ENCODE measurements at places on chromosomes 4 and X. TPM values are rescaled to one million over a fixed set of nuclear protein-coding genes. Genes with fewer than 3 reads are reported as not detected.
A peak's percentile ranks its signal among the peaks of the same experiment; 100 is the strongest.

GRIA3 gene
- total RNA-seq: 14.8 TPM

DNA sequence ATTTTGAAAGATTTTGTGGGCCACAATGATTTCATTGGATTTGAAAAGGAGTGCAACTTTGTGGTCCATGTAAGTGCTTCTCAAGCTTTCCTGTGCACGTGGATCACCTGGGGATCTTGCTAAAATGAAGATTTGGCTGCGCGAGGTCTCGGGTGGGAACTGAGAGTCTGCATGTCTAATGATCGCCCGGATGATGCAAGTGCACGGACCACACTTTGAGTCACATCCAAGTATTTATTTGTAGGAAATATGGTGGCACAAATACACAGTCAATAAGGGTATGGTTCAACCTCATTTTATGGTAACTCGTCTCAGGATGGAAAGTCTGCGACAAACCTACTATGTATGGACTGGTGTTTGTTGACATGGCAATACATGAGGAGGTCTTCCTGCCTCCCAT lies 899 bp downstream of the BMX start:
- DNase-seq: no peak

DNA sequence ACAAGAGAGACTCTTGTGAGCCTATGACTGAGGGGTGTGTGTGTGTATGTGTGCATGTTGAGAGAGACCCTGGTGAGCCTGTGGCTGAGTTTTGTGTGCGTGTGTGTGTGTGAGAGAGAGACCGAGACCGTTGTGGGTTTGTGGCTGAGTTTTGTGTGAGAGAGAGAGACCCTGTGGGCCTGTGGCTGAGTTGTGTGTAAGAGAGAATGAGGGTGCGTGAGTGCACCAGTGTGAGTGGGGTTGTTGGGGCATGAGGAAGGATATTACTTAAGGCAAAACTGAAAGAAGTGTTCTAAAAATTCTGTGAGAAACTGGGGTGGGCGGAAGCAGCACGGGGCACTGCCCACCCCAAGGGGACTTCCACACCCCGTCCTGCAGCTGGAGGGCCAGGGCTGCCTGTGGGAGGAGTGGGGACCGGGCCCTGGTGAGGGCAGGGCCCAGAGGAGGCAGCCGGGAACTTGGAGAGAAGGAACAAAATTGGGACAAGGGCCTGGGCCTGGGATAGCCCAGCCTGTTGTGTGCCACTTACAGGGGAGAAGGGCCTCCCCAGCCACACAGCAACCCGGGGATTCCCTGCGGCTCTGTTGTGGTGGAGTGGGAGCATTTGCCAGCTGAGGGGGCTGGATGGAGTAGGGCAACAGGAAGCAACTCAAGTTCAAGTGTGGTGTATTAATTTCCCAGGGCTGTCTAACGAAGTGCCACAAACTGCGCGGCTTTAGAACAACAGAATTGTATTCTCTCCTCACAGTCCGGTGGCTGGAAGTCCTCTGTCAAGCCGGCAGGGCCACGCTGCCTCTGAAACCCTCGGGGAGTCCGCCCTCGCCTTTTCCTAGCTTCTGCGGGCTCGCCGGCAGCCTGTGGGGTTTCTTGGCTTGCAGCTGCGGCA lies 22.1 kb downstream of the TMEM131L start:
- no peak for DNase-seq

GRCh38 chr4:145945431-145946155 lies 7.0 kb upstream of the ZNF827 start:
- no peak for DNase-seq

DNA sequence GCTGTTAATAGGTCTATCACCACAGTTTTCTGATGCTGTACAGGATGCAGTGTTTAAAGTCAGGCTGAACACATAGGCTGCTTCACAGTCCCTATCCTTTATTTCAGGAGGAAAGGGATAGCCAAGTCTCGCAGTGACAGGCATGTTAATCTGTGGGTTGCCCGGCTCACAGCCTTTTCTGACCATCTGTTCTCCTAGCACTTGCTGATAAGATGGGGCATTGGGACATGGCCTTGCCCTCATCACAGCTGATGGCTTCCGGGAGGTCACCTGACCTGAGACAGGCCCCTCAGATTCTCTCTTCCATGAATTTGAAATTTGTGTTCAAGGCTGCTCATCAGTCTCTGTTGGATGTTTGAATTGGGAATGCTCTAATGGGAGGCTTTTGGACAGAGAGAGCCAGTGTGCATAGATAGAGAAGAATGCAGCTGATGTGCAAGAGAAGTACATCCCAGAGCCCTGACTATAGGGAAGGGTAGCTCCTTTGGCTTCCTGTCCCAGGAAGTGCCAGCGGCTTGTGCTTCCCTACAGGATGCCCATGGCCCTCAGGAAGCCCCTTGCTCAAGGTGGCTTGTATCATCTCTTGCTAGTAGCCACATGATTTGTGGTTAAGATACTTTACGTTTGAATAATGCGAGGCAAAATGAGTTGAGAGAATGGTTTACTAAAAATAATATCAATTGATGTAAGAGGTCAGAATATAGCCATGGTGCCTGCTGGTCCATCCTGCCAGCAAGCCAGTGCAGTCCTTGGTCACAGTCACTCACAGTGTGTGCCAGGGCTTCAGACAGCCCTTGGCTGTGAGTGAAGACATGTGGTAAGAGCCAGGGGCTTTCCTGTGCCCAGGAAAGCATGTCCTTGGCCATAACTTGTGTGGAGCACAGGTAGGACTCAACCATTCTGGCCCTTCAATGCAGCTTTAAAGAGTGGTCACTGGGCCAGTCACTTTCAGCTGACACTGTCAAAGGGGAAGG lies 88.6 kb downstream of the TSPAN7 start:
- DNase-seq: no peak

DNA sequence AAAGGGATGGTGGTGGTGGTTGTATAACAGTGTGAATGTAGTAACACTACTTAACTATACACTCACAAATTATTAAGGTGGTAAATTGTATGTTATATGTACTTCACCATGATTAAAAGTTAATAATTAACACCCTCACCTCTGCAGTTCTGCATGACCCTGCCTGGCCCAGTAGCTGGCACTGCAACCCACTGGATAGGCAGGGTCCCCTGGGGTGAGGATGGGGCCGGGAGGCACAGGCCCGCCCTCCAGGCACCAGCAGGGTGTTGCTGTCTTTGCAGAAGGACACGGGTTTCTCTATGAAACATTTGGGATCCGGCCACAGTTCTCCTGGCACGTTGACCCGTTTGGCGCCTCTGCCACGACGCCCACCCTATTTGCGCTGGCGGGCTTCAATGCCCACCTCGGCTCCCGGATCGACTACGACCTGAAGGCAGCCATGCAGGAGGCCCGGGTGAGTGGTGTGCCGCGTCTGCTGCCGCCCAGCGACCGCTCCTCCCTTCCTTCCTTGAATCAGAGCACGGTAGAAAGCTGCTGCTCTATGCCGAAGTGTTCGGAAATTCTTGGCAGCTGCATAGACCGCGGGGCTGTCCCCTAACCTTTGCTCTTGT lies 11.8 kb downstream of the MAN2B2 start:
- no peak for DNase-seq

- no peak for DNase-seq
Observed at GRCh38 chr4:123517176-123517575, 120.6 kb downstream of the SPRY1 start.

- no peak for DNase-seq
Observed at GRCh38 chr4:173442223-173442932, 43.5 kb upstream of the SCRG1 start.

GRCh38 chr4:40857956-40858355 lies 108.2 kb downstream of the NSUN7 start:
- no peak for DNase-seq

SLITRK4 gene
- not detected for total RNA-seq

DNA sequence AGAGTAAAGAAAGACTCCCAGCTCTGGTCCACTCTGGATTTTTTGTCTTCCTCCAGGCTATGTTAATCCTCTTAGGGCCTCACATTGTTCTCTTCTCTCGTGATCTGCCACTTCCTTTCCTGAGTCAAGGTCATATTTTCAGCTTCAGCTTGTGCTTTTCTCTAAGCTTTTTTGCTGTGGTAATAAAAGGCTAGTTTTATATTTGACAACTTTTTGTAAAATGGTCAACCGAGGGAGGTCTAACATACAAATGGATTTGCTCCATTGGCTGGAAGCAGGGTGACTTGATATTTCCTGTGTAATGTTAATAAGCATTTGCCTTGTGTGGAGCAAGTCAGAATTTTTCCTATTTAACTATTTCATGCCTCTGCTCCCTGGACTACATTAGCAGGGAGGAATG lies 239.7 kb downstream of the RAB28 start:
- DNase-seq: no peak

DNA sequence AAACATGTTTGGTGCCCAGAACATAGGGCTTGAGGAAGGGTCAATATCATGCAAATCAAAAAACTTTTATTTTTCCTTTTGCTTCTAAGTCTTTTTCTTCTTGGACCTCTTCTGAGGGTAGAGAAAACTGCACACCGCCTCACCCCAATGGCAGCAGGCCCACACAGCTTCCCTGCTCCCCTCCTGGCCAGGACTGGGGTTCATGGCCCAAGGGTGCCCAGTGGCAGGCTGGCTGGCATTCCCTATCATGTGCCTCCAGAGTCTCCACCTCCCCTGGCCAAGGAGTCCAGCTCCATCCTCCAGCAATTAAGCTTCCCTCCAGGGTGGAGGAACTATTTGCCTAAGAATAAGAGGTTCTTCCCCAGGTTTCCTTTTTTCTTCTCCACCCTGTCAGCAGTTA lies 529.6 kb upstream of the SPANXN1 start:
- no peak for DNase-seq

DNA sequence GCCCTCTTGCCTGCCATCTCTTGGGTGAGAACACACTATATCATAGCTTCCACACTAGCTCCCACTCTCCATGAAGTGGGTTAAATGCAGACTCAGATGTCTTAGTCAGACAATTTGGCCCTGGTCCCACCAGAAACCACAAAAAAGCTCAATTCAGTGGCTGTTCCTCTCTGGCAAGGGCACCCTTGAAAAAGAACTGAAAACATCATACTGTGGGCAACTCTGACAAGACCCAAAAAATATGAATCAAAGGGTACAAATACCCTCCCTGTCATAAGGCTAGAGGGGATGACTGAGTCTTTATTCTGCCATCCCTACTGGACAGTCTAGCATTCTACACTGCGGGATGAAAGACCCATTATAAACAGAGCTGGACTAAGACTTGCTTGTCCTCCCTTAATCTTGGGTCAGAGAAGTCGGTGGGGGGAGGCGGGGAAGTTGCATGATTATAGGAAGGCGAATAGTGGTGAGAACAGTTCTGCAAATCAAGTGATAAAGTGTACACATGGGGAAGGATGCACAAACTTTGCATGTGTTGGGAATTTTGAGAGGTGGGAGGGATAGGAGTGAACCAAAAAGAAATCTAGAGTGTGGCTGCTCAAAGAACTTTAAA lies 172.1 kb downstream of the OPHN1 start:
- DNase-seq: peak; percentile 11

DNA sequence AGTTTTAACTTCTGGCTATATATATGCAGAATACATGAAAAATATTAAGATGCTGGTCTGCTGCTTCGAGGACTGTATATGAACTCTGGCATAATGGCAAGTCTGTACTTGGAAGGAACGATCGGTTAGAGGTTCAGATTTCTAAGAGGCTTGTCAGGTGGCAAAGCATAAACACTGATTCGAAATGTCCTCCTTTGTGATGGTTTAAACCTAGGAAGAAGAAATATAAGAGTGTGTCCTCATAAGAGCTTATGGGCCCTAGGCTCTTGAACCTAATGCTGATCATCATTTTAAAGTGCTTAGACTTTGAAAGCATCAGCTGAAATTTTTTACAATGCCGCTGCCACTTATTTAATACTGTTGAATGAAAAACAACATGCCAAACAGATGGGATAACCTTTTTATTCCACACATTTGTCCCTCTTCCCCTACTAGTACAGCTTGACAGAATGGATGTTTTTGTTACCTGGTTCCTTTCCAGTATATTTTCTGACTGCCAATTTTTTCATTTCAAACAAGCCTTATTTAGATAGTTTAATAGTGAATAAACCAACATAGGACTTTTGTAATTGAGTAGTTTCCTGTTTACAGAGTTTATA lies 8.8 kb downstream of the SPRY1 start:
- no peak for DNase-seq

- DNase-seq: no peak
Observed at GRCh38 chr4:164424846-164425245, 329.1 kb upstream of the SMIM31 start.

GRCh38 chrX:38882894-38883626 lies 81.8 kb downstream of the MID1IP1 start:
- DNase-seq: peak; percentile 92

DNA sequence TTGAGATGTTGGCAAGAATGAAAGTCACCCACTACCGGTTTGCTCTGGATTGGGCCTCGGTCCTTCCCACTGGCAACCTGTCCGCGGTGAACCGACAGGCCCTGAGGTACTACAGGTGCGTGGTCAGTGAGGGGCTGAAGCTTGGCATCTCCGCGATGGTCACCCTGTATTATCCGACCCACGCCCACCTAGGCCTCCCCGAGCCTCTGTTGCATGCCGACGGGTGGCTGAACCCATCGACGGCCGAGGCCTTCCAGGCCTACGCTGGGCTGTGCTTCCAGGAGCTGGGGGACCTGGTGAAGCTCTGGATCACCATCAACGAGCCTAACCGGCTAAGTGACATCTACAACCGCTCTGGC lies 12.3 kb downstream of the RPL9 start:
- no peak for DNase-seq

DNA sequence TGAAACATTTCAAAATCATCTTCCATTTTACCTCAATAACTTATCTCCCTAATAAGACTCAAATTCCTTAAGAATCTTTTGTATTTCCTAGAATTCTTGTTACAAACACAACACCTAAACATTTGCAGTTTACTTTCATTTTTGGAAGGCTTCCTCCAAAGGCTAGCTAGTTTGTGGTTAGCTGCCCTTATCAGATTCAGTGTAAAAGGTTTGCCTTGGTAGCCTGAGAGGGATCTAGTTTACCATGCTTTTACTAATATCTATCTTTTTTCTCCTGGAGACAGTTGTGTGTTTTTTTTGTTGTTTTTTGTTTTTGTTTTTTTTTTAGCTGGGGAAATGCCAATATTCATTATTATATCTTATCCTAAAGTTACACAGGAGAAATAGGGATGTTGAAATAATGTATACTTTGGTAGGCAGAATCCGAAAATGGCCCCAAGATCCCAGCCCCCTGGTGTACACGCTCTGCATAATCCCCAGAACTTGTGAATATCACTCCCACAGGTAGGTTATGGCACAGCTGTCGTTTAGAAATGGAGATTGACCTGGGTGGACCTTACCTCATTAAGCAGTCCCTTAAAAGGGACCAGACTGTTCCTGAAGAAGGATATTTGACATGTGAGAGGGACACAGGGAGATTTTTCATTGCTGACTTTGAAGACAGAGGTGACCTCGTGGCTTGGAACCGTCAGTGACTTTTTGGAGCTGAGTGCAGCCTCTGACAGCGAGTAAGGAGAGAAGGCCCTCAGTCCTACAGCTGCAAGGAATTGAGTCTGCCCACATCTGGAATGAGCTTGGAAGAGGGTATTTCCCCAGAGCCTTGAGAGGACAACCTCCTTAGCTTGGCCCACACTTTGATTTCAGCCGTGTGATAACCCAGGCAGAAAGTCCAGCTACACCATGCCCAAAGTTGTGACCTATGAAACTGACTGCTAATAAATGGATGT lies 33.4 kb downstream of the SEPTIN11 start:
- no peak for DNase-seq

USP17L12 gene
- not detected for total RNA-seq

HUWE1 gene
- 192 TPM for total RNA-seq

- peak; percentile 61 for DNase-seq
Observed at GRCh38 chrX:96372313-96373046, 312.2 kb upstream of the DIAPH2 start.

- DNase-seq: no peak
Observed at GRCh38 chr4:100504086-100504874, 13.5 kb downstream of the EMCN start.
